ENCODE measurements at places on chromosomes 1 and 21.

DNA sequence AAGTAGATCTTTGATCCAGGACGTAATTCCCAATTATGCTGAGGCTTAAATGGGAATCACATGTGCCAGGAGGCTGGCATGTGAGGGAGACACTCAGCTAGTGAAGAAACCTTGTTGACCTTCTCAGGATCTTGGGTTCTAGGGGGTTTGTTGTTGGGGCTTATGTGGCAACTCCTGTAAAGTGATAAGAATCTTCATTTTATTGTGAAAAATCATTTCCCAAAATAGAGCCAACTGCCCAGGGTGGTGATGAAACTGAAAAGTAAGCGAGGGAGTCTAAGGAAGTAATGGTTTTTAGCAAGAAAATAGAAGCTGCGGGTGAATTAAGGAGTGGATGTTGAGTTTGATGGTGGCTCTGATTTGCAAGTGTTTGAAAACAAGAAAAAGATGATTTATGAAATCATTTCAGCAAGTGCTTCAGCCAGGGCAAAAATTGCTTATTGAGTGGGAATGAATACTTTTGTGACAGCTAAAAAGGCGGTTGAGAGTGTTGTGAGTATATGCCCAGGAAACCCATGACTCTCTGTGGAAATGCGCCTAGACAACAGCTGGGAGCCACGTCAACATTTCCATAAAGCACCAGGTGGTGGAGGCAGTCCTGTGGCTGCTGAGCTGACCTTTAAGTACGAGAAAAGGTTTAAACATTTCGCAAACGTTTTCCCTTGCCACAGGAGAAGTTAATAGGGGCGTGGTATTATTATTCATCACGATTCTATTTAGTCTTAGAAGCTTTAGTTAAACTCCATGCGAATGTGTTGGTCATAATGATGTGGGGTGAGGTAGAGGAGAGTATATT lies 102.7 kb downstream of the HMGB4 start:
- DNase-seq: no peak

GRCh38 chr1:180923887-180924286 lies 11.2 kb downstream of the KIAA1614 start:
- no peak for DNase-seq

DNA sequence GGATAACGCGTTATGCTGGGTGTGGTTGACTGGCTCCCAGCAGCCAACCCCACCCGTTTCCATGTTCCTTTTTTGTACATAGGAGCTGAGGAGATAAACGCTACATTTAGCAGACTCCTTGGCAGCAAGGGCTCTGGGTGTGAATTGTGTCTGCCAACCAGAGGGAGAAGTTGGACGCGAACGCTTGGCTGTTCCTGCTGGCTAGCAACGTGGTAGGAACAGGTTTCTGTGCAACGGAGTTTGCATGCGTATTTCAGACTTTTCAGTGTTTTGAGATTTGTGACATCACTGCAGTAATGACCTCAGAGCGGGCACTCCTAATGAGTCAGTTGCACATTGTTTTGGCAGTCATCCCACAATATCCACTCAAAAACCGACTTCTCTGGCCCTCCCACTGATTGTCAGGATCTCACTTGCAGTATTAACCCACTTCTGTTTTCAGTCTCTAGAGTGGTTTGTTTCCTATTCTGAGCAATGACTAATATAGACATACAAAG lies 98.7 kb upstream of the RGS1 start:
- peak; percentile 98 for DNase-seq

GRCh38 chr21:28310711-28311110 lies 682.0 kb downstream of the LTN1 start:
- no peak for DNase-seq

DNA sequence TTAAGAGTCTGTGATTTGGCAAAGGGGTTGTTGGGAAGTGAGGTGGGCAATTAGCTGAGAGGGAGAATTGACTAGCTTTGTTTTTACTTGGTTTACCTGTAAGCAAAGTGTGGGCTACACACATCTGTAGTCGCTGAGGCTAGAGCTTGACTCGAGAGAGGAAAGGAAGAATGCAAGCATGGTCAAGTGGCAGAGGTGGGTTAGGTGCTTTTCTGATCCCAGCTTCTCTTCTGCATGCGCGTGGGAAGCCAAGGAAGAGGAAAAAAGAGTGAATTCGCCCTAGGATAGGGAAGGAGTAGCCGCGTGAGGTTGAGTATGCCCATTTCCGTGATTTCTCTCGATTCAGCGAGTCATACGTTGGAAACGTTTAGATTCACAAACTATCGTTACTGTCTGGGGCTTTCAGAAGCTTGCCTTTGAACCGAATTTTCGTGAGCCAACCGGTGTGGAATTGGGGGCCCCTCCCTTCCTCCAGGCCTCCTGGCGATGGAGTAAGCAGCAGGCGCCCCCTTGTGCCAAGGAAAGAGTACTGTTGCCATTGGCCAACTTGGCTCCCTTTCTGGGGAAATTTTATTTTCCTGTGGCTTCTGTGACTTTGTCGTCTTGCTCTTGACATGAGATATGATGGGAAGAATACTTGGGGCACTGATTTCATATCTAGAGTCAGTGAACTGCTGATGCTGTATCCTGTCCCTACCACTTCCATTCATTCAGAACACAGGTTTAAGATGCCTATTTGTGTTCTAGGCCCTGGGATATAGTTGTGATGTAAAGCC lies 1.3 kb downstream of the PIGV start:
- DNase-seq: peak; percentile 80

DNA sequence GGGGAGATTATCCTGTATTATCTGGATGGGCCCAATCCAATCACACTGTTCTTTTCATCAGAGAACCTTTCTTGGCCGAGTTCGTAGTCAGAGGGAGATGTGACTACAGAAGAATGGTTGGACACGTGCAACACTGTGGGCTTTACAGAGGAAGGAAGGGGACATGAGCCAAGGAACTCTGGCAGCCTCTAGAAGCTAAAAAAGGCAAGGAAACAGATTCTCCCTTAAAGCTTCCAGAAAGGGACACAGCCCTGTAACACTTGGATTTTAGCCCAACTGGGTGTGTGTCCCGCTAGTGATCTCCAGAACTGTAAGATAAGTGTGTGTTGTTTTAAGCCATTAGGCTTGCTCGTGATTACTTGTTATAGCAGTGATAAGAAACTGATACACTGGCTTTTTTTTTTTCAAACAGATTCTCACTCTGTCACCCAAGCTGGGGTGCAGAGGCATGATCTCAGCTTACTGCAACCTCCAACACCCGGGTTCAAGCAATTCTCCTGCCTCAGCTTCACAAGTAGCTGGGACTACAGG lies 53.9 kb upstream of the FBXO28 start:
- DNase-seq: no peak

DNA sequence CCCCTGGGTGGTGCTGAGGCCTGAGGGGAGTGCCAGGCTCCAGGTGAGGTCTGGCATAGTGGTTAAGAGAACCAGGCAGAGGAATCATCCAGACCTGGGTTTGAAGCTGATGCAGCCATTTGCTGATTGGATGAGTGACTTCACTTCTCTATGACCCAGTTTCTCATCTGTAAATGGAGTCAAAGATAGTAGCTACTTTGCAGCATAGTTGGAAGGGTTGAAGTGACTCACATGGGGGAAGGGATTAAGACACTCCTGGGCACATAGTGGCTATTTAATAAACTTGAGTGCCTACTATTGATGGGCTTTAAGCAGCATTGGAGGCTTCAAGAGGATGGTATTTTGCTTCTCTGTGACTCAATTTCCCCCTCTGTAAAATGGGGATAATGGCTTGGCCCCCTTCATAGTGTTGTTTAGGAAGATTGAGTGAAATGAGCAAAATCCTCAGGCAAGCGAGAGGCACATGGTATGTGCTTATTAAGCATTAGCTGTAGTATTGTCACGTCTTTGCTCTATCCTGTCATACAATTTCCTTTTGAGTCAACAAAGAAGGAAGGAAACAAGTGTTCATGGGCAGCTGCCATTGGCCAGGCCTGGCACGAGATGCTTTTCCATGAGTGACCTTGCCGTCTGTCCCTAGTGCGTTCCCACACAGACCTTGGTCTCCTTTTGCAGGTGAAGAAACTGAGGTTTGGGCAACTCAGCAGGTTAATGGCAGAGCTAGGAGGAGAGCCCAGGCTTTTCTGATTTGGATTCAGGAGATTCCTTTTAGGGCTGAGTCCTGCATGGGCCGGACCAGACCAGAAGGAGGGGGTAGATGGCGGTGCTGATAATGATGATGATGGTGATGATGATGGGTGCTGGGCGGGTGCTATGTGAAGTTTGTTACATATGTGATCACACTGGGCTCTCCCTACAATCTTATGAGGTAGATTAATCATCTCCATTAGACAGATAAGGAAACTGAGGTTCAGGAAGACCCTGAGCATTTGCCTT lies 131.1 kb upstream of the WNT4 start:
- DNase-seq: no peak

DNA sequence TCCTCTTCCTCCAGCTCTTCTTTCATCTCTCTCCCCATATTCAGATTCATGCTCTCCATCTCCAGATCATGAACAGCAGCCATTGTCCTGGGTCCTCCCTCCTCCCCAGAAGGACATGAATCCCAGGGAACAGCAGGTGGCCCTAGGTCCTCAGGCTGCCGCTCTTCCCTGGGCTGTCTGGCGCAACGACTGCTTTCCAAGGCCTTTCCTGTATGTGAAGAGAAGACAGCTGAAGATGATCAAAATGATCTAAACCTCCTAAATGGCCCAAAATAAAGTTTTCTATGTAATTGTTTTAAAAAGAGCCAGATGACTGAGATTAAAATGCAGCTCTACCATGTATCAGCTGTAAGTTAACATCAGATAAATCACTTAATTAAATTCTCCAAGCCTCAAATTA lies 22.5 kb downstream of the RHBDL2 start:
- DNase-seq: no peak

GRCh38 chr1:18174037-18174436 lies 66.4 kb downstream of the IGSF21 start:
- no peak for DNase-seq

GRCh38 chr21:45857761-45858160 lies 123.8 kb upstream of the COL6A1 start:
- no peak for DNase-seq

DNA sequence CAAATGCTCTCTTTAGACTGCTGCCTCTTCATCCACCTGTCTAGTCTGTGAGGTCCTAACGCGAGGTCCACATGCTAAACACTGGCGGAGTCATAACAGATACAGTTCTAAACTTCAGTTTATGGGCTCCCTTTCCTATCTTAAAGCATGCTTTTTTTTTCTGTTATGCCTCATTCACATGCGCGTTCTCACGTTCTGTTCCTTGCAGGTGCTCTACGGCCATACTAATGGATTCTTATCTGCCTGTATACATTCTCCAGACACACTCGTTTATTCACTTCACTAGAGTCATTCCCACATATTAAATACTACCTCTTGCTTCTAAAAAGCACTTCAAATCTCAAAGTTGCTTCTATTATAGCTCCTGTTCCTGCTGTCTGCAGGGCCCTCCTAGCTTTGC lies 38.7 kb downstream of the PHC2 start:
- DNase-seq: no peak

DNA sequence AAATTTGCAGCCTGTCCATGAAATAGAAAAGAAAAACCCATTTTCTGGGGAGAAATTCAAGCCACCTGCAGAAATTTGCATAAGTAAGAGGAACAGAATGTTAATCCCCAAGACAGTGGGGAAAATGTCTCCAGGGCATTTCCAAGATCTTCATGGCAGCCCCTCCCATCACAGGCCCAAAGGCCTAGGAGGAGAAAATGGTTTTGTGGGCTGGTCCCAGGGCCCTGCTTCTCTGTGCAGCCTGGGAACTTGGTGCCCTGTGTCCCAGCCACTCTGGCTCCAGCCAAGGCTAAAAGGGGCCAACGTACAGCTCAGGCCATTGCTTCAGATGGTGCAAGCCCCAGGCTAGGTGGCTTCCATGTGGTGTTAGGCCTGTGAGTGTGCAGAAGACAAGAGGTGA lies 155.6 kb downstream of the PRDM2 start:
- no peak for DNase-seq

GRCh38 chr1:235054936-235055335 lies 73.7 kb downstream of the TOMM20 start:
- DNase-seq: no peak

DNA sequence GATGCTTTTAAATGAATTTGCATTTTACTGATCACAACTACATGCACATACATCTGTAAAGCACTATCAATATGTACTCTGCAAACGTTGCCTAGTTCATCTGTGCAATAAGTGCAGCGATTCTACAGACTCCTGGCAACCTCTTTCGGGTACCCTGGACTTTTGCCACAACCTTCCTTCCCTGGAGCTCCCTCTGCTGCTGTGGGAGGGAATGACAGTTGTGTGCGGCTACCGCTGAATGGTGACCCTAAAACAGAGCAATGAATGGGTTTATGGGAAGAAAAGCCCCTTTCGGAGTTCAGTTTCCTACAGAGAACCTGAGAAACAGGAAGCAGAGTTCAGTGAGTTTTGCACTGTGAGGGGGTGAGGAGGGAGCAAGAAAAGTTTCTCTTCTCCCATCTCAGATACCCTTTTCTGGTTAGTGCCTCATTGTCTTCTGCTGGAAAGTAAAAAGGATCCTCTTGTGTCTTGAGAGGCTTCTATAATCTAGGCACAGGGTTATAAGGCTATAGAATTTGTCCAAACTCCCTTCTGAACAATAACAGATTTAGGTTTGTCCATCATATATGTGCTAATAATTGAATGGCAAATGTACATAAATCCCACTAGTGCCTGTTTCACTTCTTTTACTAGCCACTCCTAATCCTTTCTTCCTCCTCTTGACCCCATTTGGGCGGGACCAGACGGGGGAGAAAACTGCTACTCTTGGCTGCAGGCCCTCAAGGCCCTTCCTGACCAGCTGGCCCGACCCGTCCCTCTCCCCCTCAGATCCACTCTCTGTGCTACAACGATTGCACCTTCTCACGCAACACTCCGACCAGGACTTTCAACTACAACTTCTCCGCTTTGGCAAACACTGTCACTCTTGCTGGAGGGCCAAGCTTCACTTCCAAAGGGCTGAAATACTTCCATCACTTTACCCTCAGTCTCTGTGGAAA lies 19.8 kb upstream of the SARS1 start:
- peak; percentile 59 for DNase-seq

DNA sequence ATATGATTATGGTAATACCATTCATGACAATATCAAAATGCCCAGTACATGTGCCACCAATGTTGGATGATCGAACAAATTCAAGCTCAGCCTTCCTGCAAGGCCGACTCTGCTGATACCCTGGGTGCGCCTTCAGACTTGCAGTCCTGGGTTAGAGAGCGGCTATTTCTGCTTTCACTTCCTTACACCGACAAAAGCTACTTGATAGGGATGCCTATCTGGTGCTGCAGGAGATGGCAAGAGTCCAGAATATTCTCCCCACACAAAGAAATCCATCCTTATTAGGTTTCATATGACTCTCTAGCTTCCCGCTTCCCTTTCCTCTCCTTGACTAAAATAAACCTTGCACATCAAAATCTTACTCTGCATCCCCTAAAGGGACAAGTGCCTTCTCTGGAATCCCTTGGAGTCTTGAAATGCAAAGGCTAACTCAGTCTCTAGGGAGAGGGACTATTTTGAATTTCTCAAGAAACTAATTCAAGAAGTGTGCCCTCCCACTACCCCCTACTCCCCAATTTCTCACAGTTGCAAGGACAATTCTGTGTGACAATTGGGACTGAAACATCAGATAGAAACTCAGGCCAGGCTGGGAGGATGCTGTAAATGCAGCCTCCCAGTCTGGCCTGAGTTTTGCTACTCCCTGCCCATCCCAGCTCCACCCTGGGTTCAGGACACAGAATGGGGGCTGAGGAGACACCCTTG lies 103.1 kb upstream of the USP24 start:
- DNase-seq: peak; percentile 39

- no peak for DNase-seq
These were observed 18.9 kb upstream of the SNRPE start for GRCh38 chr1:203842559-203842876.
